Thoracic aorta (tissue), 2 donors: ENCODE measurements at places on chromosomes 7 and 10.

GRCh38 chr7:96952974-96953391 is 52.4 kb upstream of the DLX6 start:
- DNase-seq, result no peak

GRCh38 chr10:123568751-123569150 is 97.4 kb upstream of the GPR26 start:
- no peak for DNase-seq

DNA sequence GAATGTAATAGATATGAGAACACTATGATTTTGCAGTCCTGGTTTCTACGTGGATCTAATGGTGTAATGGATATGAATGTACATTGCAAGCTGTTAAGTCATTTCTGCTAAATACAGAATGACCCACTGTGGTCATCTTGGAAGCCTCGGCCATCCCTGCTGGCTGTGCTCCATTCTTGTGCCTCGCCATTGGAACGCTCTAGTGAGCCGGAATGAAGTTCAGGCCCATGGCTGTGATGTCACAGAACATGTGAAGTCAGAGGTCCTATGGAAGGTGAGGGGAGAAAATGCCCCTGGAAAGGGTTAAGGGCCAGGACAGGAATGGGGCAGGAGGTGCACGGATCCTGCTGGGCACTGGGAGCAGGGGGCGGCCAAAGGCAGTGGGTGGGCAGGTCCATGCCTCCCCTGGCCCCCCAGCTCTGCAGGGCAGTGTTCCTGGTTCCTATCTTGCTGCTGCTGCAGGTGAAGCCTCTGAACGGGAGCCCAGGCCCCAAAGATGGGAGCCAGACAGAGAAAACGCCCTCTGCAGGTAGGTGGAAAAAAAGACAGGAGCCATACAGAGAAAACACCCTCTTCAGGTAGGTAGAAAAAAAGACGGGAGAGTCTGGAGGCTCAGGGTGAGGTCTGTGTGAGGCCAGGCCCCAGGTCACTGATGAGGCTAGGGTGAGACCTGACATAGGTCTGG is at the start of gene LLCFC1:
TSS of gene LLCFC1 (plus strand) at position 259 of the 685 bp plus-strand sequence. CDS start at position 397, 138 bp downstream.
- no peak for DNase-seq

DNA sequence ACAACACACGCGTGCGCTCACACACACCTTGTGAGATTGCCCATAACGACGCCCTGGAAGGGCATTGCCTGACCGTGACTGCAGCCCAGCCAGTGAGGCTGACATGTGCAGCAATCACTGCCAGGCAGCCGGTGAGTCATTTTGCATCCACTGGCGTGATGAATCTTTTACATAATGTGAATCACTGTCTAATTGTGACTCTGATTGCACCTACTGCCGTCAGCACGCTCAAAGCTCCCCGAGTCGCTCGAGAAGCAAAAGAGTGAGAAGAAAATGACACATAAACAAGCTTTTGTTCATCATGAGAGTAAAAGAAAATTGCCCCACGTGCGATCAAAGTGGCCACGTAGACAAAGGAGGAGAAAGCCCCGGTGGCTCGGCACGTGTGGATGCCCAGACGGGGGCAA is 117.4 kb upstream of the PFKP start:
- DNase-seq, result no peak

GRCh38 chr7:42159130-42159529 is 77.9 kb downstream of the GLI3 start:
- no peak for DNase-seq

DNA sequence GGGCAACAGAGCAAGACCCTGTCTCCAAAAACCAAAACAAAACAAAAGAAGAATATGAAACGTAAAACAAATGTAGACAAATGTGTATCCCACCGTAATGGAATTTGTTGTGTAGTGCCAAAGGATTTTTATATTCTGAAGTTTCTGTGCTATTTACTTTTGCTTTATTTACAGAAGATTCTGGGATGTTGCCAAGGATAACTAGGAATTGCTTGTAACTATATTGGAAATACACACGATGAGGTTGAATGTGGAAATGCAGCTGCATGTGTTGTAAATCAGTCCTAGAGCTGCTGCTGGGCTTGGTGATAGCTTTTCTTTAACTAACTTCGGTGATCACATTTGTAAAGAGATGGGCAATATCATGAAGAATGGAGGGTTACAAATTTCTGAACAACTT is 39.5 kb downstream of the GALNT17 start:
- DNase-seq, result no peak

GRCh38 chr10:5479481-5480161 is 19.7 kb downstream of the CALML5 start:
- DNase-seq, result no peak

DNA sequence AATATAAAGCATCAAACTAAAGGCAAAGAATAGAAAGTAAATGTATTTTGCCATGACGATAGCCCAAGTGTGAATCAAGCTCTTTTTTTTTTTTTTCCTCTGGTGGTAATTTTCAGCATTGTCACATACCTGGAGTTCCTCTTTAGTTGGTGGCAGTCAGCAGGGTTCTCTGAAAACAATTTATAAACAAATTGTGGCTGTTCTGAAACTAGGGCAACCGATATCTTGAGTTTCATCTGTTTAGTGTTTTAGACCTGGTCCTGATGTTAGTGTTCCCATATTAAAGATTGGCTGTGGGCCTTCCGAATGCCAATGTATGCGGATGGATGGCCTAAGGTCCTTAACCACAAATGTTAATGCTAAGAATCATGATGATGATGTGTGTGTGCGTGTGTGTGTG is 713.1 kb downstream of the GATA3 start:
- no peak for DNase-seq

DNA sequence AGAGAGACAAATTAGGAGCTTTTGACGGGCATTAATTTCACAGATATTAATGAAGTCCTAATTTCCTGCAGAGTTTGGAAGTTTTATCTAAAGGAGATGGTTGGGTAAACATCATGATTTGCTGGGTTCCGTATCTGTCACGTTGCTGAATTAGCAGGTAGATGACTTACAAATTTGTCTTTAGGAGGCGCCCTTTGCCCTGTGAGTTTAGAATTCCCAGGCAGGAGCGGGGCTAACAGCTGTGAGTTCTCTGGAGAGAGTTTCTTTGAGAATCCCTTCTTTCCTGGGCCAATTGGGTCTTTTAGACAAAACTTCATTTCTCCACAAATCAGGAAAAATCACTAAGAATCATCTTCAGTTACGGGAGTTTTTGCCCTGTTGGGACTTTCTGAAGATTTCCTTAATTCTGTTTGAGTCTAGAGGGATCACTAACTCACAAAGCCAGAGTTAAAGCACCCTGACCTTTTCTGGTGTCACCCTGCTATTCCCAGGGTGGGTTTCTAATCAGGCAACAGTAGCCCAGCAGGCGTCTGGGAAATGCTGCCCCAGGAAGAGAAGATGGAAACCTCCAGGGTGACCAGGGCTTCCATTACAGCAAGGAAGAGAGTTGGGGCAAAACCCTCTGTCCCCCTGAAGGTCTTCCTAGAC is 63.7 kb downstream of the PRKCQ start:
- DNase-seq, result no peak

DNA sequence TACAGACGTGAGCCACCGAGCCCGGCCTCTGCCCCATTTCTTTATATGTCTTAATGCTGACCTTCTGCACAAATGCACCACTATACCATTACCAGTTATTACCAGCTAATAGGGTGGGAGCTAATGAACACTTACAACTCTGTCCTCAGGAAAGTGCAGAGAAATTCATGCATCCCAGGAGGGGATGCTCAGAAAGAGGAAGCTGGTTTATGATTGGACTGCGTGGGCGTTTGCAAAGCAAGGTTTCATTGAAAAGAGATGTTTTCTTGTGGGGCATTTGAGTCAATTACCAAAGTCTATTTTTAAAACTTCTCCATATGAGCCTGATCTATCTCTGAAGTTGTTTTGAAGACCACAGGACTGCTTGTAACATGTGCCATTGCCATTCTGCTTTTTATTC is 417.7 kb upstream of the CELF2 start:
- DNase-seq, result no peak

DNA sequence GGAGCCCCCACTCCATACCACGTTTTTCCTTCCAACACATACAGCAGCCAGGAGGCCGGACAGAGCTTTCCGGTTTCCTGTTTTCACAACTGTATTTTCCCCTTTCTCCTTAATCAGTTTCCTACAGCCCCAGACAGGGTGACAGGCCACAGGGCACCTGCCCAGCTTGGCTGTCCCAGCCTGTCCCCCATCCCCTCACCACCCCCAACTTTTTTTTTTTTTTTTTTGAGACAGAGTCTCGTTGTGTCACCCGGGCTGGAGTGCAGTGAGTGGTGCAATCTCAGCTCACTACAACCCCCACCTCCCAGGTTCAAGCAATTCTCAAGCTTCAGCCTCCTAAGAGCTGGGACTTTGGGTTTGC is 10.3 kb upstream of the HSPB1 start:
- DNase-seq, result no peak

DNA sequence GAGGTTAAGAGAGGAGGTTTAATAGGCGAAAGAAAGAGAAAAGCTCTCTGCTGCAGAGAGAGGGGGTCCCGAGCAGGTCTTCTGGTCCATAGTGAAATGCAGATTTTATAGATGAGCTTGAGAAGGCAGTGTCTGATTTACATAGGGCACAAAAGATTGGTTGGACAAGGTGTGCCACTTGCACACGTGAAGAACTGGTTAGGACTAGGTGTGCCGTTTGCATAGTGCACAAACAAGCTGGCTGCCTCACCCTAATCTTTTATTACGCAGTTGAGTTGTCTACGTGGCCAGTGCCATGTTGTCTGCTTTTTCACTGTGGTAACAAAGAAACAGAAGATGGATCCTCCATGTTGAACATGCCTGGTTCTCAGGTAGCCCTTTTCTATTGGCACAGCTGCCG is 82.6 kb downstream of the AMPH start:
- no peak for DNase-seq

DNA sequence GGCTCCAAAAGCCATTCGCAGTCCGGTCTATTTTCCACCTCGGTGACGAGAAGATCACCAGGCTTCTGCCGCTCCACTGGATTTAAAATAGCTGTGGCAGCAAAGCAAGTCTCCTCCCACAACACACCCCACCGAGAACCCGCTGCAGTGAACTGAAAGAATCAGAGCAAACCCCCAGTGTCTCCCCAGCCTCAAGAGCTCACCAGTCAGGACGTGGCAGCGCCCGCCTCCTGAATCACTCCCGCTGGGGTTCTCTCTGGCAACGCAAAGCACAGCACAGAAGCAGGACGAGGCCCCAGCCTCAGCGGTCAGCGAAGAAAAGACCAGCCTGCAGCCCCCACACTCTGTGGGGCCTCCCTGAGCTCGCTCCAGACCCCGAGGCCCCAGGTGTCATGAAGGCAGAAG is 126.1 kb upstream of the PPP2R2D start:
- DNase-seq, result no peak

GRCh38 chr10:133168617-133169031 is 8.6 kb downstream of the KNDC1 start:
- DNase-seq, result no peak

DNA sequence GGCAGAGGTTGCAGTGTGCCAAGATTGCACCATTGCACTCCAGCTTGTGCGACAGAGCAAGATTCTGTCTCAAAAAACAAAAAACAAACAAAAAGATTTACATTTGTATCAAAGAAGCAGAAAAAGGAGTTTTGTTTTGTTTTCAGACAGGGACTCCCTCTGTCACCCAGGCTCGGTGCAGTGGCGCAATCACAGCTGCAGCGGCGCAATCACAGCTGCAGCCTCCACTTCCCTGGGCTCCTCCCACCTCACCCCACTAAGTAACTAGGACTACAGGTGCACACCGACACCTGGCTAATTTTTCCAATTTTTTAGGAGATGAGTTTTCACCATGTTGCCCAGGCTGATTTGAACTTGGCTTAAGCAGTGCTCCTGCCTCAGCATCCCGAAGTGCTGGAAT is 1.8 kb downstream of the ARMC10 start:
- no peak for DNase-seq

GRCh38 chr10:132232023-132232951 is 45.5 kb downstream of the DPYSL4 start:
- no peak for DNase-seq

GRCh38 chr7:150665089-150665748 is 20.3 kb upstream of the GIMAP2 start:
- DNase-seq, result no peak

GRCh38 chr10:28790146-28790545 is 112.8 kb downstream of the BAMBI start:
- DNase-seq, result no peak

- no peak for DNase-seq
Observed at GRCh38 chr10:63083904-63084689, 49.0 kb upstream of the NRBF2 start.

DNA sequence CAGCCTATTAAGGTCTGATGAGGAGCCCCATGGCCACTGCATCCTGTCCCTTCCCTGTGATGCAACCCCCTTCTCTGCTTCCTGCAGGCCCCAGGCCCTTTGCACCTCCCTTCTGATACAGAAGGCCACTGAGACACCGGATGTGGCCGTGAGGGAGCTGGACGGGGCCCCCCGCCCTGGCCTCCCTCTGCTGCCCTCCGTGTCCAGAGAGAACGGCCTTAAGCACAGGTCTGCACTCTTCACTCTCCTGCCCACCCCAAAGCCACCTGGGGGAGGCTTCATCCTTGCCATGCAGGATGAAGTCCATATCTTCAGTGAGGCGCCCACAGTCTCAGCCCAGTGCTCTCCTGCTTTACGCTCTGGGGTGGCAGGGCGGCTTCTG is 86.9 kb upstream of the GNA12 start:
- no peak for DNase-seq

DNA sequence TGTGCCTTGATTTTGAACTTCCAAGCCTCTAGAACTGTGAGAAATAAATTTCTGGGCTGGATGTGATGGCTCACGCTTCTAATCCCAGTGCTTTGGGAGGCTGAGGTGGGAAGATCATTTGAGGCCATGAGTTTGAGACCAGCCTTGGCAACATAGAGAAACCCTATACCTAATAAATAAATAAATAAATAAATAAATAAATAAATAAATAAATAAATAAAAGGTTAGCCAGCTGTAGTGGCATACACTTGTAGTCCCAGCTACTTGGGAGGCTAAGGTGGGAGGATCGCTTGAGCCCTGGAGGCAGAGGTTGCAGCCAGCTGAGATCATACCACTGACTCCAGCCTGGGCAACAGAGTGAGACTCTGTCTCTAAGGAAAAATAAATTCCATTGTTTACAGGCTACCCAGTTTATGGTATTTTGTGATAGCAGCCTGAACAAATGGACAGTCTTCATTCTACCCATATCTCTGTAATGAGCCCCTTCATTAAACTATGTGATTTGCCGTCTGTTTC is 67.7 kb downstream of the STEAP1B start:
- no peak for DNase-seq
